ENCODE measurements at places on chromosomes 11 and 22.

DNA sequence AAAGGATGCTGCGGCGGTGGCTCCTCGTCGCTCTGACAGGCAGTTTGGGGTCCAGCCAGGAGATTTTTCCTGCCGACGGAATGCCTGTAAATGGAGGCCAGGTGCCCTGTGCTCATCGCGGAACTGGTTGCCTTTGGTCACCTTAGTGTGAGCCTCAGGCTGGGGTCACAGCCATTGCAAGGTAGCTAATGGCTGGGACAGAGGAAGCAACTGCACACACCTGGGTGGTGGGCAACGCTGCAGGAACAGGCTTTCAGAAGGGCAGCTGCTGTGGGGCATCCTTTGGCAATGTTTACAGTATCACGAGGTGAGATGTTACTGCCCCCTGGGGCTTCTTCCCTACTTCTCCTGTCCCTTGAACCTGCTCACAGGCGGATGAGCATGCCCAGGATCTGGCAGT is 205.5 kb downstream of the GRIK4 start:
- no peak for DNase-seq

DNA sequence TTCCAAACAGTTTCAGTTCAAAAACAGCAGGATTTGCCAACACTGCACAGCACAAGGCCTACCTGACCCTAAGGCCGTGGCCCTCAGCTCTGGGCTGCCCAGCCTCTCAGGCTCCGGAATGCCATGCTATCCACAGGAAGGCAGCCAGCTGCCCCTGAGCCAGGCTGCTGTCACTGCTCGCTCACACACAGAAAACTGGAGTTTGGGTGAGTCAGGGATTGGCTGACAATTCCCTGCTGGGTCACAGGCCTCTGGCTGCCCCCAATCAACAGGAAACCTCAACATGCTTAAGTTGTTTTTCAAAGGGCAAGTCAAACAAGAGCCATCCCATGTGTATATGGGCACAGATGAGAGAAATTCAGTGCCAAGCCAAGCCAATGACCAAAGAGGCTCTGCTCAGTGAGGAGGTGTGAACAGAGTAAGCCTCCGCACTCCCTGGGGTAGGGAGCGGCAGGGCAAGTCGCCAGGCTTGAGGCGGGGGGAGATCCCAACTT is 50.2 kb downstream of the RPL27A start:
- DNase-seq, result no peak

- DNase-seq, result no peak
These were observed 33.1 kb upstream of the SPON1 start for GRCh38 chr11:13929395-13929891.

GRCh38 chr11:3885855-3886254 is 30.4 kb downstream of the STIM1 start:
- DNase-seq, result no peak

DNA sequence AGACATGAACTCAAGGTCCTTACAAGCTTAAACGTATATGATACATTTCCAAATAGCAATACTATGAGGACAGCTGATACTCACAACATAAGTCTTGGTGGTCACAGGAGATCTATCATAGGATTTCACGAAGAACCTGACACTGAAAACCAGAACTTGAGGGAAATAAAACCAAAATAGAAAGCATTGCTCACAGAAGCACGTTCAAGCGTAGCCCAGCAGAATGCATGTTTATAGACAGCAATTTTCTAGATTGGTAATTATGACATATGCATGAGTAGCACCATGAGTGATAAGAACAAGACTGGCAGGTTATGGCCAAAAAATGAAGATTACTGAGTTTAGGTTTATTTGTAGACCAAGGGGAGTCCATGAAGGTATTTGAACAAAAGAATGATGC is 243.5 kb downstream of the ETS1 start:
- no peak for DNase-seq
